ENCODE measurements at places on chromosomes 2 and 18. TPM values are rescaled to one million over a fixed set of nuclear protein-coding genes. Genes with fewer than 3 reads are reported as not detected.
A peak's percentile ranks its signal among the peaks of the same experiment; 100 is the strongest.

GRCh38 chr2:64128406-64128805 lies 15.8 kb downstream of the PELI1 start:
- no peak overlapping the region for H3K4me3 ChIP-seq
- peaks cover 83% of the 10 kb centered on the region for H3K4me1 ChIP-seq
- no peak for DNase-seq
- H3K36me3 ChIP-seq, result peaks cover 5% of the 10 kb centered on the region

- H3K4me3 ChIP-seq, result no peak overlapping the region
- H3K36me3 ChIP-seq, result no peaks in the 10 kb centered on the region
- H3K4me1 ChIP-seq, result no peaks in the 10 kb centered on the region
- no peaks in the 10 kb centered on the region for H3K27me3 ChIP-seq
- no peak for DNase-seq
Observed at GRCh38 chr2:231334179-231334930, 61.2 kb upstream of the B3GNT7 start.

CXCR4 gene
- total RNA-seq, result 70.2 TPM

CFC1 gene
- not detected for total RNA-seq

DNA sequence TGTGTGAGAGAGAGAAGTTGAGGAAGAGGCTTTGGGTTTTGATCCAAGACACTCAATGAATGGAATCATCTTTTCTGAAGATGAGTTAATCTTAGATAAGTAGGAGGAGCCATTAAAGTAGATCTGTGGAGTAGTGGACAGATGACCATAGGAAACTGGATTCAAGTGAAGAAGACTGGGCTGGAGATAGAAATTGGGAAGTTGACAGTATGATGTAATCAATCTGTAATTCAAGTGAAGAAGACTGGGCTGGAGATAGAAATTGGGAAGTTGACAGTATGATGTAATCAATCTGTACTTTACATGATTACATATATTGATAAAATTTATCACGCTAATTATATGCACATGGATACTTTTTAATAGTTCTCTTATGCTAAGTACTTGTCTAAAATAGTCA lies 92.8 kb downstream of the PHLPP1 start:
- peaks cover 2% of the 10 kb centered on the region for H3K4me1 ChIP-seq
- no peak overlapping the region for H3K27ac ChIP-seq
- DNase-seq, result no peak

- peaks cover 56% of the 10 kb centered on the region for H3K4me1 ChIP-seq
- no peak overlapping the region for H3K4me3 ChIP-seq
- no peak for DNase-seq
- peaks cover 38% of the 10 kb centered on the region for H3K36me3 ChIP-seq
- H3K27me3 ChIP-seq, result no peaks in the 10 kb centered on the region
- H3K27ac ChIP-seq, result no peak overlapping the region
Observed at GRCh38 chr2:6939071-6939470, 21.9 kb downstream of the RNF144A start.

GRCh38 chr2:35783723-35784122 lies 571.9 kb upstream of the CRIM1 start:
- no peak for DNase-seq
- no peak overlapping the region for H3K4me3 ChIP-seq
- H3K36me3 ChIP-seq, result no peaks in the 10 kb centered on the region
- H3K4me1 ChIP-seq, result no peaks in the 10 kb centered on the region

DSG4 gene
- total RNA-seq, result not detected

DNA sequence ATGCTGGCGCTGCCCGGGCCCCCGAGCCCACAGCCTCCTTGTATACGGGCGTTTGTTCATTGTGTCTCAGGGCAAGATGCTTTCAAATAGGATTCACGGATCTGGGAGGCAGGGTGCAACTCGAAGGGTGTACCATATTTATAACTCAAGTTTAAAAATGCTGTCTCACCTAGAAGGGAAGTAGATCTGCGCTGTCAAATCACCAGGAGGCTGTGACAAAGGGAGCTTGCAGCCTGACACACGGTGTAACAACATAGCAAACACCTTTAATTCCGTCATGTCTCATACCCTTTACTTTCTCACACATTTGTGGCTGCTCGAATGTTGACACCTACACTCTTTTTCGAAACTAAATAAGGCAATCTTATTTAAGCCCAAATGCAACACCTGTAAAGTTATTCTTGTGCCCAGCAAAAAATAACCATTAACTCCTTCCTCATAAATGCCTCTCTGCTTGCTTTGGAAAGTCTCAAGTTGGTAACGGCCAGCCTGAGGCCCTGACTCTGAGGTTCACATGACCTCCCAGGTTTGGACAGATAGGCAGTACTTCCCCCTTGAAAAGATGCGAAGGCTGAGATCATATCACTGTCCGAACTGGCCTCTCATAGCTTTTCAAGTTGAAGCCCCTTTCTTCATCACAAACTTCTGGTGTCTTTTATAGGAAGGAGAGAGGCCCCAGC lies 11.6 kb downstream of the ZEB2 start:
- H3K27me3 ChIP-seq, result peaks cover 60% of the 10 kb centered on the region
- no peak for DNase-seq
- H3K36me3 ChIP-seq, result no peaks in the 10 kb centered on the region
- no peaks in the 10 kb centered on the region for H3K4me1 ChIP-seq

DNA sequence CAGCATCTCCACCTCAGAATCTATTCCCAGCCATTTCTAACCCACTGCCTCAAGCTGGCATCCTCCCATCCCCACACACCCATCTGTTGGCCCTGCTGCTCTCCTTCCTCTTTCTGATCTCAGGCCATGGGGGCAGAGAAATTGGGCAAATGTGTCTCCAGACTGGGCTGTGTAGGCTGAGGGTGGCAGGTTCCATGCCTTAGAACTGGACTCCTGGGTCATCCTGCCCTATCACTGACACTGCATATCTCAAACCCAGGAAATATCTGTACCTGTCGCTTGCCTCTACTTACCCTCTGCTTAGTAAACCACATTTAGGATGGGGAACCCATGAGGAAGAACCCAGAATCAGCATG lies 1.8 kb downstream of the WNT10A start:
- peaks cover 45% of the 10 kb centered on the region for H3K4me1 ChIP-seq
- DNase-seq, result no peak
- H3K36me3 ChIP-seq, result no peaks in the 10 kb centered on the region

ANKRD36 gene
- total RNA-seq, result 21.0 TPM

GRCh38 chr2:233824373-233824772 lies 30.0 kb downstream of the HJURP start:
- no peaks in the 10 kb centered on the region for H3K4me1 ChIP-seq
- no peaks in the 10 kb centered on the region for H3K27me3 ChIP-seq
- DNase-seq, result no peak
- no peak overlapping the region for H3K27ac ChIP-seq
- H3K4me3 ChIP-seq, result no peak overlapping the region
- H3K36me3 ChIP-seq, result no peaks in the 10 kb centered on the region

- H3K27me3 ChIP-seq, result no peaks in the 10 kb centered on the region
- no peaks in the 10 kb centered on the region for H3K36me3 ChIP-seq
- H3K4me1 ChIP-seq, result peaks cover 12% of the 10 kb centered on the region
- H3K4me3 ChIP-seq, result no peak overlapping the region
- H3K27ac ChIP-seq, result no peak overlapping the region
- no peak for DNase-seq
Observed at GRCh38 chr2:84631047-84631446, 114.7 kb downstream of the DNAH6 start.

DNA sequence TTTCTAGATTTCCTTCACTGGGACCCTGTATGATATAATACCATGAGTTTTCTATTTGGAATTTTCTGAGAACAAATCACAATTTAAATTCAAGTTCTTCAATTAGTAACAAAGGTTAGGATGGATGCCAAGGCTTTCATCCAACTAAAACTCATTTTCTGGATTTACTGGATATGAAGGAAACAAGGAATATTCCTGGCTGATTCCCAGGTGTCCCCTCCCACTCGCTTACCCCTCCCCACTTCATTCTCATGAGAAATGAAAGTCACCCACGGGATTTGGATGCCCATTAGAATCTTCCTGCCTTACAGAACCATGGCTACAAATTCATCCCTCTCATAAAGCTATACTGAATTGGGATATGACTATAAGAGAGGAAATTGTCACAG lies 40.0 kb downstream of the RNU4ATAC start:
- H3K27me3 ChIP-seq, result no peaks in the 10 kb centered on the region
- no peak overlapping the region for H3K4me3 ChIP-seq

NMUR1 gene
- not detected for total RNA-seq

DSG1 gene
- not detected for total RNA-seq

- no peak overlapping the region for H3K27ac ChIP-seq
- H3K4me3 ChIP-seq, result no peak overlapping the region
- no peaks in the 10 kb centered on the region for H3K27me3 ChIP-seq
- H3K4me1 ChIP-seq, result no peaks in the 10 kb centered on the region
Observed at GRCh38 chr2:68512966-68513365, 45.6 kb downstream of the APLF start.

GRCh38 chr2:2660789-2661355 lies 329.8 kb upstream of the MYT1L start:
- no peak overlapping the region for H3K27ac ChIP-seq
- H3K27me3 ChIP-seq, result no peaks in the 10 kb centered on the region
- DNase-seq, result no peak
- peaks cover 6% of the 10 kb centered on the region for H3K36me3 ChIP-seq
- no peak overlapping the region for H3K4me3 ChIP-seq
- H3K4me1 ChIP-seq, result peaks cover 11% of the 10 kb centered on the region

- H3K27ac ChIP-seq, result peak overlapping the region; percentile 80
- H3K27me3 ChIP-seq, result no peaks in the 10 kb centered on the region
- DNase-seq, result peak; percentile 30
- H3K4me3 ChIP-seq, result peak overlapping the region; percentile 92
- H3K4me1 ChIP-seq, result peaks cover 58% of the 10 kb centered on the region
Observed at GRCh38 chr2:223944166-223944702, 901 bp downstream of the WDFY1 start.

SIX2 gene
- total RNA-seq, result not detected

DNA sequence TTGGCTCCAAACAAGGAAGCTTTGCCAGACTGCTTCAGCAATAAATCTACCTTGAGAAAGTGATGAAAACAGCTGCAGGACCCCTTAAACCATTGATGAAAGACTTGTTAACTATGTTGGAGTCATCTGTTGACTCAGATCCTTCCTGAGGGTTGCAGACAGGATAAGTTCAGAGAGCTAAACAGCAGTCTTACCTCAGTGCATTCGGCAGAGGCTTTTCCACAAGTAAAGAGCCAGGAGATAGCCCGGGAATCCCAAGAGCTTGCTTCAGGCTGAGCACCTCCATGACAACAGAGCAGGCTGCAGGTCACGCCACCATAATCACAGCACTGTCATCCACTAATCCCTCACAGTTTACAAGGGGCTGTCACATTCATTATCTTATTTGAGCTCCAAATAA lies 23.7 kb downstream of the KIAA2012 start:
- H3K27me3 ChIP-seq, result no peaks in the 10 kb centered on the region
- DNase-seq, result no peak
- no peak overlapping the region for H3K4me3 ChIP-seq
- no peaks in the 10 kb centered on the region for H3K4me1 ChIP-seq

ADD2 gene
- total RNA-seq, result 46.2 TPM

DNA sequence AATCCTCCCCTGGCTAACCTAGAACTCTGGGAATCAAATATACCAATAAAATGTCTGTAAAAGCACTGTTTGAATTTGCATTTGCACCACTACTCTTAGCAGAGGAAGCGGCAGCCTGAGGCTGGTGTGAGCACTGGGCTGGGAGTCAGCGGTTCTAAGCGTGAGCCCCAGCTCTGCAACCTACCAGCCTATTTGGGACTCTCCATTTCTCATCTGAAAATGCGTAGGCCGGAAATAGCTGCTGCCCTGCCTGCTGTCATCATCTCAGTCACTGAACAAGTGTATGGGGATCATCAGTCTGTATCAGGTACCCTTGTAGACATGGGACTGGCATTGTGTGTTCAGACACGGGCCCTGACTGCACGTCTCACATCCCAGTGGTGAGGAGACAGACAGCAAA lies 194.3 kb downstream of the ANKRD30B start:
- no peaks in the 10 kb centered on the region for H3K4me1 ChIP-seq
- H3K27me3 ChIP-seq, result no peaks in the 10 kb centered on the region
- H3K27ac ChIP-seq, result no peak overlapping the region
- H3K4me3 ChIP-seq, result no peak overlapping the region
- no peaks in the 10 kb centered on the region for H3K36me3 ChIP-seq
- DNase-seq, result no peak

GPR45 gene
- not detected for total RNA-seq

ALMS1 gene
- 15.4 TPM for total RNA-seq

- peaks cover 2% of the 10 kb centered on the region for H3K27me3 ChIP-seq
- no peaks in the 10 kb centered on the region for H3K36me3 ChIP-seq
- no peaks in the 10 kb centered on the region for H3K4me1 ChIP-seq
Observed at GRCh38 chr2:208542465-208543041, 136.0 kb downstream of the PTH2R start.

GRCh38 chr2:51722311-51722710 lies 690.4 kb upstream of the NRXN1 start:
- no peaks in the 10 kb centered on the region for H3K27me3 ChIP-seq
- H3K4me1 ChIP-seq, result no peaks in the 10 kb centered on the region
- H3K27ac ChIP-seq, result no peak overlapping the region
- DNase-seq, result no peak
- H3K36me3 ChIP-seq, result no peaks in the 10 kb centered on the region

GPR35 gene
- 2.6 TPM for total RNA-seq

DNA sequence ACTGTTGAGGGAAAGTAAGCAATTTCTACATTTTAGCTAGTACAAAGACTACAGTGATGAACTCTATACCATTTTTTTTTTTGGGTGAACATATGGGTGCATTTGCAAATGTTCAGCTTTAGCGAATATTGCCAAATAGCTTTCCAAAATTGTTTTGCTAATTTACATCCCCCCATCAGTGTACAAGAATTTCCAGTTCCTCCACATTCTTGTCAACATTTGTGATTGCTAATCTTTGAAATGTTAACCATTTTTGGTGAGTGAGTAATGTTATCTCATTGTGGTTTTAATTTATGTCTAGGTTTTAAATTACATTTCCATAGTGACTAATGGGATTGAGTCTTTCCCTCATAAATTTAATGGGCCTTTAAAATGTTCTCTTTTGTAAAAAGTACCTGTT lies 16.4 kb upstream of the CNRIP1 start:
- DNase-seq, result no peak
- H3K4me1 ChIP-seq, result no peaks in the 10 kb centered on the region
- no peak overlapping the region for H3K4me3 ChIP-seq

GRCh38 chr2:209331291-209331844 lies 92.5 kb upstream of the MAP2 start:
- peak; percentile 7 for DNase-seq
- no peaks in the 10 kb centered on the region for H3K27me3 ChIP-seq
- no peaks in the 10 kb centered on the region for H3K36me3 ChIP-seq
- H3K4me1 ChIP-seq, result no peaks in the 10 kb centered on the region
- H3K27ac ChIP-seq, result no peak overlapping the region

- DNase-seq, result no peak
- H3K27me3 ChIP-seq, result peaks cover 4% of the 10 kb centered on the region
- no peak overlapping the region for H3K4me3 ChIP-seq
- H3K36me3 ChIP-seq, result no peaks in the 10 kb centered on the region
- H3K27ac ChIP-seq, result no peak overlapping the region
Observed at GRCh38 chr2:200640901-200641300, 55.1 kb downstream of the AOX1 start.
